Activated CD4-positive, CD25-positive, alpha-beta regulatory T cell (primary cell): ENCODE measurements at places on chromosomes 12 and 14.

DNA sequence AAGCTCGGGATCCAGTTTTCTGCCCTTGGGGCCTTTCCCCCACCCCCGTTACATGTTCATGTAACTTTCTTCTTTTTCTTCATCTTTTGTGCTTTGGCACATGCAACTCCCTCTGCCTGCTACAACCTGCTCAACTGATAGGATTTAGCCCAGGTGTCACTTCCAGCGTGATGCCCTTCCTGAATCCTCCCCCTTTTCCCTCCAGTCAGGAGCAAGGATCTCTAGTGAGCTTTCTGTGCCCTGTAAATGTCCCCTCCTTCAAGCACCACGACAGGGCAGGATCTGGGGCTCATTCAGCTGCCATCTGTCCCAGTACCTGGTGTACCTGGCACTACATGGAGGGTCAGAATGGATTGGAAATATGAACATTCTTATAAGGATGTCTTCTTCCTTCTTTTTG, 15.3 kb downstream of the PELI2 start:
- DNase-seq = no peak

GRCh38 chr12:124317400-124317799, 22.5 kb downstream of the RFLNA start:
- DNase-seq = no peak

DNA sequence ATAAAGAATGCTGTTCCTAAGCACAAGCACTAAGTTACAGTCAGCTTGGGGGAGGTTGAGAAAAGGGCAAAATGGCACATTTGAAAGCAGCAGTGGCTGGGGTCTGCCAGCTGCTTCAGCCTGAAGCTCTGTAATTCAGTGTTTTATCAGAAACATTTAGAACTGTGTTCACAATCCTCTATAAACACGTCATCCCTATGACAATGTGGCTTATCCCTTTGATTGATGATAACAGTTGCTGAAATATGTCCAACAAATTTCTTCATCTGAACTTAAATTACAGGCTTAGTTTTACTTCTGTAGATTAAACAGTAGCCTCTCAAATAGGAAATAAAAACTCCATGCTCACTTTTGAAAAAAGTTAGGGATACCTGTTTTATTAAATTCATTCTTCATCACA, 108.8 kb downstream of the VEZT start:
- DNase-seq = no peak

DNA sequence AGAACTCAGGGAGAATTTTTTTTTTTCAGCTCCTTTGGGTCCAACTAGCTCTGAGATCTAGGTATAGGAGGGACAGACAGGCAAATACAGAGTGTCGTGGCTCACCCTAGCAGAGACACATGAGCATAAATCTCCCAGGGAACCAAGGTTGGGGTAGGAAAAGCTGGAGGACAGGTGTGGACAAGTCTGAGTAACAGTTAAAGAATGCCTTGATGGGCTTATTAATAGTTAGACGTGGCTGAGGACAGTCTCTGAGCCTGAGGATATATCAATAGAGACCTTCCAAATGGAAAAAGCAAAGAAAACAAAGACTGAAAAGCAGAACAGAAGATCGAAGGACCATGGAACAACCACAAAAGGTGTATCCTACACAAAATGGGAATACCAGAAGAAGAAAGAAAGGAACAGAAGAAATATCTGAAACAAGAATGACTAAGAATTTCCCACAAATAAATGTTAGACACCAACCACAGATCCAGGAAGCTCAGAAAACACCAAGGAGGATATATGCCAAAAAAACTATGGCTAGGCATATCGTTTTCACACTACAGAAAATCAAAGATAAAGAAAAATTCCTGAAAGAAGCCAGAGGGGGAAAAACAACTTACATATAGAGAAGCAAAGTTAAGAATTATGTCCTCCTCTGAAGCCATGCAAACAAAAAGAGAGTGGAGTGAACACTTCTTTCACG, 80.9 kb downstream of the PTPRB start:
- no peak for DNase-seq

GRCh38 chr12:28413460-28414109, 223.3 kb downstream of the CCDC91 start:
- DNase-seq = no peak
